Mammary epithelial cell (primary cell): ENCODE measurements at places on chromosomes 12 and 14. TPM values are rescaled to one million over a fixed set of nuclear protein-coding genes. Genes with fewer than 3 reads are reported as not detected.

The CFAP54 gene
- 1.5 TPM for total RNA-seq

The NXPH4 gene
- total RNA-seq: 0.67 TPM

- DNase-seq: no peak
Measured at GRCh38 chr12:92331383-92331782, 185.7 kb upstream of the BTG1 start.

DNA sequence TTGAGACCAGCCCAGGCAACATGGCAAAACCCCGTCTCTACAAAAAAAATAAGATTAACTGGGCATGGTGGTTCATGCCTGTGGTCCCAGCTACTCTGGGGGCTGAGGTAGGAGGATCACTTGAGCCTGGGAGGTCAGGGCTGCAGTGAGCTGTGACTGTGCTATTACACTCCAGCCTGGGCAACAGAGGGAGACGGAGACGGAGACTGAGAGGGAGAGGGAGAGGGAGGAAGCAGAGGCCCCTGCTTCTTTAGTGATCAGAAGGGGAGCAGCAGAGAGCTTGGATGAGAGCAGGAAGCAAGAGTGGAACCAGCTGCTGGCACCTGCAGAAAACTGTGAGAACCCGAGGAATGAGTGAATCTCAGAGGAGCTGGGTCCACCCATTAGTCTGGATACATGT lies 45.9 kb downstream of the ISCA2 start:
- DNase-seq: no peak
